Hindlimb muscle (tissue), 1 donor: ENCODE measurements at places on chromosomes 7 and 10. TPM values are rescaled to one million over a fixed set of nuclear protein-coding genes. Genes with fewer than 3 reads are reported as not detected.

GRCh38 chr7:158771213-158771834, 58.0 kb downstream of the ESYT2 start:
- peak; percentile 45 for DNase-seq

DNA sequence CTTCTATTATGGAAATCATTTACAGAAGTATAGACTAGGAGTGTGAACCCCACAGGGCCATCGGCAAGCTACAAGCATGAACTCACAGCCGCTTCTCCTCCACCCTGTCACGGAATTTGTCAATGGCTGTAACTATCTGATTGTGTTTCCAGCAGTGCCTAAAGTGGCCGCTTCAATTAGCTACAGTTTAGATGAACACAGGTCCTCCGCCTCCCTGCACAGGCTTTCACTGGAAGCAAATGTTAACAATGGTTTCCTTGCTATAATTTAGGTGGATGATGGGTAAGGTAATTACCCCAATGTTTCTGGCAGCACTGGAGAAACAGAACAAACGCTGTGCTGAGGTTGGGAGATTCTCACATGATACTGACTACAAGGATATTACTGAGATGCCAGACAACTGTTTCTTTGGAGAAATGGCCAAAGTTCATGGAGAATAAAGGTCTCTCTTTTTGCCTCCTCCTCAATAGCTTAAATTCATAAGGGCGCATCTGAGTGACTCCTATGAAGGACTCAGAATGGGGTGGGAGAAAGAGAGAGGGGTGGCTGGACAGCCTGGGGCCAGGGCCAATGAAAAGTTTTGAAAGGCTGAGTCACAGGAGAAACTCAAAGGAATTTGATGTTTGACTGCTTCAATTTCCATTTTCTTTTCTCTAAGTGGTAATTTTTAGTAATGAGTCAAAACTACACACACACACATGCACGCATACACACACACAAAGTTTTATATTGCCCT, 78.9 kb downstream of the SVIL start:
- DNase-seq = no peak

- no peak for DNase-seq
Observed at GRCh38 chr10:113113918-113114317, 163.9 kb downstream of the TCF7L2 start.

- no peak for DNase-seq
Observed at GRCh38 chr7:134954197-134955082, 31.9 kb upstream of the AGBL3 start.

DNA sequence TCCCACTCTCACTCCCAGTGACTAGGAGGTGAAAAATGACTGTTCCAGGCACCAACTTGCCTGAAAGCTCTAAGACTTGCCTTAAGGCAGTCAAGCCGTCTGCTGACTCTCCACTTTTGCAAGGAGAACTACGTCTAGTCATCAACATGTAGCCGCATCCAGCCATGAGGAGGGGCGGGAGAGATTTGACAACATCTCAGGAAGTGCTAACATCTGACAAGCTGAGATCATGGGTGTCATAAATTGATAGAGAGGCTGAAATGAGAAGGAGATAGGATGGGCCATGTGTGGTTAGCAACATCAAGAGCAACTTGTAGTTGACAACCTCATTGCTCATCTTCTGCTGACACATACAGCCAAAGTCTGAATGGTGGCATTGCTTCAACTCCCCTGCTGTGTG, 9.0 kb upstream of the TBXAS1 start:
- no peak for DNase-seq

DNA sequence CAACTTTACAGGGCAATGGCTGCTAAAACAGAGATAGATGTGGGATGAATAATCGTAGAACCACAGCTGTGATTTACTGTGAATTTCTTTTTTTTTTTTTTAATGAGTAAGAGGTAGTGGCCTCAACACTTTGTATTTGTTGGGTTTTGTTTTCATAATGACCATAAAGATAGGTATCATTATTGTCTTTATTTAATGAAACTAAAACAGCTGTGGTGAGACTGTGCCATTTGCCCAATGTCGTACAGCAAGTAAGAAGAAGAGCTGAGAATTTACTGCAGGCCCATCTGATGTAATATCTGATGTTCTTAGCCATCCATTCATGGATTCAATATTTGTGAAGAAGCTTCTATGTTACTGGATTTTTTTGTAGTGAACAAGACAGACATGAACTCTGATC, 271.2 kb downstream of the IPMK start:
- DNase-seq = no peak

DNA sequence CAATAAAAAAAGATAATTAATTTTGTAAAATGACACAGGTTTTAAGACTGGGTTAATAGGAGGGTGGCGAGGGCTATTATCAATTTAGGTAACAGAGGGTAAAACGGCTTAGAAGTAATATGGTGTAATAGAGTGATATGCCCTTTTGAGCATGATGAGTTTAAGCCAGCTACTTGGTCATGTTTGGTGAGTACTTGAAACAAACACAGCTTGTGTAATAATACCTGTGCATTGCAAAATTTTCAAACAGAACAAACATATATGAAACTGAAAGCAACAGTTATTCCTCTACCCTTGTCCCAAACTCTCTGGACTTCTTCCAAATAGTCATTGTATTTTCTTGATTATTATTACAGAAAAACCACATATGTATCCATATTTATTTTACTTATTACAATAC, 241.7 kb downstream of the MAGI2 start:
- DNase-seq = no peak

- DNase-seq = no peak
Observed at GRCh38 chr10:52609626-52610240, 162.9 kb downstream of the MBL2 start.

GRCh38 chr7:103115771-103116170, 33.1 kb downstream of the NAPEPLD start:
- DNase-seq = no peak

DNA sequence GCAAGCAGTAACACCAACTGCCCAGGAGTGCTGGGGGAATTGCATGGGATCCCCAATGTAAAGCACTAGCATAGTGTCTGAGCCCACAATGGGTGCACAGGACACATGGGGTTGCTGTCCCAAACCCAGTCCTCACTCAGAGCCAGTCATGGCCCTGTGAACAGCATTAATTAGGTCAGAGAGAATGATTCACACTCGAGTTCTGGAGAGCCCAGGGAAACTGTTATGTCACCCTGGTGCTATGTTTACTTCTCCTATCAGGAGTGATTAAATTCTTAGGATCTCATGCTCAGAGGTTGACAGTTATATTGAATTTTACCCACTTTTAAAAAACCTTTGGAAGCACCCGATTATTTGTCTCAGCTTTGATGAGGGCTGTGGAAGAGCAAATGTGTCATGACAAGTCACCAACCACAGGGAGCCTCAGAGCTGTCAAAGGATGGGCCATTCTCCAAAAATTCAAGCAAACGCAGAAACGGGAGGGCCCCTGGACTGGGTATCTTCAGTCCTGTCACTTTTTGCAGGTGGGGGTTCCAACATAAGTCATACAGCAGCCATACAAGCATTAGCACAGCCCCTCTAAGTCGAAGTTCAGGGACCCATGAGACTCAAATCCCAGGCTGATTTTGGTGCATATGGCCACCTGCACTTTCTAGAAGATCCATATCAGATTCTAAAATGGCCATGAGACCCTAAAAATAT, 1.3 kb upstream of the RASSF4 start:
- DNase-seq = no peak

DNA sequence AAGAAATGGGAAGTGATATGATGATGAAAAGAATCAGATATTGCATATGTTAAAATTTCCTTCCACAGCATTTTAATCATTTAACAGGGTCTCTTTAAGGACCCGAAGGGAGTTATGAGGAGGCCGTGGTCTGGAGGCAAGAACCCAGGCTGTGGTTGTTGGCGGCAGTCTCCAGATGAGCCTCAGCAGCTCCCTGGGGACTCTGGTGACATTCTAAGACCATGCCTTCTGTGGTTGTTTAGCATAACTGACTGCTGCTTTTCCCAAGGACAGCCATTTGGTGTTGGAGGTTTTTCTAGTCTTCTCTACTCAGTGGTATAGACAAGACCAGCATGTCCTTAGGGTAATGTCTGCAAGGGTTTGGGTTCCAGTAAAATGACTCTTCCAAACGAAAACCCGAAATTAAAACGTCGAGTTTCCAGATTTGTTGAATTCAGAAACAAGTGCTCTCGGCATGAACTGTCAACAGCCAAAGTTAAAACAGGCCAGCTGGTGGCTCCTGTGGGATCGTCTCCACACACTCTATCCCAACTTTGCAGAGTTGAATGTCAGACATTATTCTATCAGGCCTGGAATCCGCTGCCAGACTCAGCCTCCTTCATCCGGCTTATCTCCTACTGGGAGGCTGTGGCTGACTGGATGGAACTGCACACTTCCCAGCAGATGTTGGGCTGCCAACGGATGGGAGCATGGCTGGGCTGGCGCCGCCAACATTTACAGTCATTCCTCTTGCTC, 183.1 kb downstream of the TAX1BP1 start:
- DNase-seq = no peak

DNA sequence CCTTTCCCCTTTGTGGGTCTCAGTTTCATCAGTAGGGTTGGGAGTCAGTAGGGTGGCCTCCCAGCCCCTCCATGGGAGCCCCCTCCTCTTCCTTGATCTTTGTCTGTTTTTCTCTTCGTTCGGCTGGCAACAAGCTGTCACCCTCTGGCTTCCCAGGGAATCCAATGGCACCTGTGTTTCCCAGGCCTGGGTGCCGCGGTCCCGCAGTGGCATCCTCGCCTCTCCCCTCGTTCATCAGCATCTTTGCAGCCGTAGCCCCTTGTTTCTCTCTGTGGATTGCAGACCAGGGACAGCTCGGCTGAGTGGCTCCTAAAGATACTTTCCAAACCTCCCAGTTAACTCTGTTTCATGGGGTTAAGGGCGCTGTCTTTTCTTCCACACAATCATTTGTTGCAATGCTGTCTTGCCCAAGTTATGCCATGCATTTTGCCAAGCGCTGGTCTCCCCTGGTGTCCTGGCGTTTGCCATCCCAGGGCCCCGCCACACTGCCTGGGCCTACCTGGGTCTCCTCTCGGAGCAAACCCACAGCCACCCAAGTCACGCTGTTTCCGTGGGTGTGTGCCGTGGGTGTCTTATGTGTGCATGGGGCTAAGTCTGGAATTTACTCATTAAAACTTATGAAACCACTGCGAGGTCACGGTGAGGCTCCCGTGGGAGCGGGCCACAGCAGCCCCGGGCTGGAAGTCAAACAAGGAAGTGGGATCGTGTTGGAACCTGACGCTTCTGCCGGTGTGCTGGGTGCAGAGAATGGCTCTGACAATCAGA, 189.4 kb upstream of the SHH start:
- no peak for DNase-seq

GRCh38 chr7:54189330-54189729, 352.8 kb upstream of the VSTM2A start:
- no peak for DNase-seq

TFR2 gene
- 1.3 TPM for polyA plus RNA-seq

METTL27 gene
- polyA plus RNA-seq = 1.5 TPM

COL28A1 gene
- polyA plus RNA-seq = 1.1 TPM

SRGN gene
- 21.8 TPM for polyA plus RNA-seq

HOXA1 gene
- polyA plus RNA-seq = 0.50 TPM
